Activated T-cell treated with anti-CD3 and anti-CD28 coated beads for 4 hours (primary cell): ENCODE measurements at places on chromosomes 3 and 15.

- no peak for DNase-seq
These were observed 40.5 kb downstream of the SCN11A start for GRCh38 chr3:39011191-39011736.

DNA sequence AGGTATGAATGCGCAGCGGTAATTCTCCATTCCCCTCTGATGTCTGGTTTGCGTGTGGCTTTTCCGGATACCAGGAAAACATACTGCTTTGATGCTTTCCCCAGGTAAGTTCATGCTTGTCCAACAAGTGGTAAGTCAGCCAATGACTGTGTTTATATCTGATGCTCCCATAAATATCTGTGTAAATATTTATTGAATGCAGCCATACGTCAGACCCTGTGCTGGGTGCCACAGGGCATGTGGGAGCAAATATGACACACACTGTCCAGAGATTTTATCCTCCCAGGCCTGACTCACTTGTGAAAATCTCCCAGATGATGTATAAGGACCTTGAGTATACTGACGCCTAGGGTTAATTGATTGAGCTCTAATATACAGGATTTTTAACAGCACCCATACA, 29.6 kb upstream of the CEMIP start:
- no peak for DNase-seq

- no peak for DNase-seq
These were observed 2.4 kb downstream of the ARHGEF3 start for GRCh38 chr3:56799251-56799882.

- DNase-seq, result no peak
These were observed 16.9 kb upstream of the KNG1 start for GRCh38 chr3:186700267-186700666.

DNA sequence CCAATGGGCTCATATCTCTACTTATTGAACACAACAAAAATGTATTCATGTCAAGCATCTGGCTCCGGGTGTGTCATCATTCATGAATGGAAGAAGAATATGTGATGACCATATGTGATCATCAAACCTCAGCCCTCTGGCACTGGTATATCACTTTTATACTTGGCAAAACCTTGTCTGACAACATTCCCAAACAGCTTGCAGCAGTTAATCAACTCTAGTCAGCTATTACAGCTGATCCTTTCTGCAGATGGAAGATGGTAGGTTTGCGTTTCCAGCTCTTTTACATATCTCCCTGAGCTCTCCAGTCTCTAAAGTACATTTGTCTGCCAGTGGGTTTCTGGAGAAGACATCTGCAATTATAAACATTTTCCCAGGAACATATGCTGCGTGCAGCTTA, 6.6 kb downstream of the PLSCR5 start:
- no peak for DNase-seq

- no peak for DNase-seq
These were observed 229.4 kb upstream of the CTNNB1 start for GRCh38 chr3:40969756-40970466.

- no peak for DNase-seq
These were observed 91.1 kb upstream of the RNF7 start for GRCh38 chr3:141646760-141647561.

DNA sequence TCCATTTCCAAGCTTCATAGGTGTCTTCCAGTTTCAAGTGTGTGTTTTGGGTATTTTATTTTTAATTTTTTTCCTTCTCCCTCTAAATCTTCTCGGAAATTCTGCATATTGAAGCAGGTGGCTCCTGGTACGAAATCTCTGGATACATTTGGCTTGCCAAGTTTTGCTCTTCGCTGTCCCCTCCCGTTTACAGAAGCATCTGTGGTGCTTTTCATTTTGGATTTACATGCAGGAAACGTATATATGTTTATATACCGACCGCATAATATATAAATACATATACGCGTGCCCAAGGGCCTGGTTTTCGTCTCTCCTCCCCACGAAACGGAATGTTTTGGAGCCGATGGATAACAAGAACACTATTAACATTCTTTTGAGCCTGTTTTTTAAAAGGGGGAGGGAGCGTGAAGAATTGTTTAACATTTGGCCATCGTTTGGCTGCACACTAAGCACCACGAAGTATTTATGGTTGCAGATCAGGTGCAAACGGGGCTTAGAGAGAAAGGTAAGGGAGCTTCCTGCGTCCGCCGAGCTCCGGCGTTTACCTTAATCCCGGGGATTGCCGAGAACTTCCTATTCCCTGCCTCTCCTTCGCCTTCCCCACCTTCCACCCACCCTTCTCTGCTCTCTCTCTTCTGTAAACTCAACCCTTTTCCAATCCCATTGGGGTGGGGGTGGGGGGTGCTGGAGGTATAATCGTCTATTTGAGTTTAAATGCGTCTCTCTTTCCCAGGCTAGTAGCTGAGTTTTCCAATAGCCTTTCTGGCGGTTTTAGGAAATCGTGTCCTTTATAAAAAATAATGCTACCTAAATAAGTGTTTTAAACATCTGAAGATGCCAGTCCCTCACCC, 1.1 kb upstream of the NLGN1 start:
- DNase-seq, result no peak

GRCh38 chr3:30747771-30748281, 141.4 kb downstream of the TGFBR2 start:
- no peak for DNase-seq

- DNase-seq, result peak; percentile 15
These were observed 161.3 kb upstream of the TLE3 start for GRCh38 chr15:70259028-70259424.

GRCh38 chr3:74839566-74839965, 225.1 kb upstream of the CNTN3 start:
- DNase-seq, result no peak

- no peak for DNase-seq
These were observed 825.7 kb upstream of the GBE1 start for GRCh38 chr3:82587174-82587573.

DNA sequence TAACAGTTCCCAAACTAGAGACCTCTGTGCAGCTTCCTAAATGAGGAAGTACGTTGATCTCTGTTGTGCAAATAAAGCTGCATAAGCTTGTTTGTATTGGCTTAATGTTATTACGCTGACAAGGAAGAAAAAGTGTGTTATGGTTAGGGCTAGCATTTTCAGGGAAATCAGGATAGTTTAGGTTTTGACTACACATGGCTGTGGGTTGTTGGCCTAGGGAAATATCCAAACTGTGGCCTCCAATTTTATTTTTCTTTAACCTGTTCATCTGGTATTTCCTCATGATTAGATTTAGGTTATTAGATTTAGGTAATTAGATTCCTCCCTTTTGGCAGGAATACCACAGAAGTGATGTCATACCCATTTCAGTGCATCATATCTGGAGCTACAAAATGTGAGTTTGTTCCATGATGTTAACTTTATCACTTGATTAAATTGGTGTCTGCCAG, 8.7 kb upstream of the MCCC1 start:
- no peak for DNase-seq

GRCh38 chr3:124605781-124606579, 124.3 kb upstream of the UMPS start:
- no peak for DNase-seq

- no peak for DNase-seq
These were observed 207.7 kb upstream of the TPM1 start for GRCh38 chr15:62834686-62835329.

GRCh38 chr3:29144807-29145206, 136.1 kb upstream of the RBMS3 start:
- no peak for DNase-seq

DNA sequence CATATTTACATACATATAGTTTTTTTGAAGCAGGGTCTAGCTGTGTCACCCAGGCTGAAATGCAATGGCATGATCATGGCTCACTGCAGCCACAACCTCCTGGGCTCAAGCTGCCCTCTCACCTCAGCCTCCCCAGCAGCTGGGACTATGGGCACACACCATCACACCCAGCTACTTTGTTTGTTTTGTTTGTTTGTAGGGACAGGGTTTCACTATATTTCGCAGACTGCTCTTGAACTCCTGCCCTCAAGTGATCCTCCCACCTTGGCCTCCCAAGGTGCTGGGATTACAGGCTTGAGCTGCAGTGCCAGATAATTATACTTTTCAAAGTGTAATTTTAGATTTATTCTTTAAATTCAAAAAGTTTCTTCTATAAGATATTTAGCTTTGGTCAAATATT, 10.2 kb downstream of the GTF2A2 start:
- no peak for DNase-seq

DNA sequence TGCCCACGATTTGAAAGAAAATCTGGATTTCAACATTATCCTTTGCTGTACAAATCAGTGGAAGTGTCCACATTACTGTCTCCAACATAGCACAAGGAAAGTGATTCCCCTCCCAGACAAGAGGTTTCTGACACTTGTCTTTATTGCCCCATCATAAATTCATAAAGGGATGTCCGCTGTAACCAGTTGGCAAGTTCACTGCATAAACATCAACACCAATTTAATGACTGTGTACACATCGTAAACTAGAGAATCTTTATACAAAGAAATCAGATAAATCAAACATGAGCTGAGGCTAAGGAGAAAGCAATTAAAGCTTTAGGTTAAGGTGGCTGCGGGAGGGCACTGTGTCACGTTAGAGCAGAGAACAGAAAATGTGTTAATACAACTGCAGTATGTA, 129.8 kb downstream of the MEIS2 start:
- DNase-seq, result no peak
